Hepatic stellate cell (primary cell): ENCODE measurements at places on chromosomes 4 and X.

DNA sequence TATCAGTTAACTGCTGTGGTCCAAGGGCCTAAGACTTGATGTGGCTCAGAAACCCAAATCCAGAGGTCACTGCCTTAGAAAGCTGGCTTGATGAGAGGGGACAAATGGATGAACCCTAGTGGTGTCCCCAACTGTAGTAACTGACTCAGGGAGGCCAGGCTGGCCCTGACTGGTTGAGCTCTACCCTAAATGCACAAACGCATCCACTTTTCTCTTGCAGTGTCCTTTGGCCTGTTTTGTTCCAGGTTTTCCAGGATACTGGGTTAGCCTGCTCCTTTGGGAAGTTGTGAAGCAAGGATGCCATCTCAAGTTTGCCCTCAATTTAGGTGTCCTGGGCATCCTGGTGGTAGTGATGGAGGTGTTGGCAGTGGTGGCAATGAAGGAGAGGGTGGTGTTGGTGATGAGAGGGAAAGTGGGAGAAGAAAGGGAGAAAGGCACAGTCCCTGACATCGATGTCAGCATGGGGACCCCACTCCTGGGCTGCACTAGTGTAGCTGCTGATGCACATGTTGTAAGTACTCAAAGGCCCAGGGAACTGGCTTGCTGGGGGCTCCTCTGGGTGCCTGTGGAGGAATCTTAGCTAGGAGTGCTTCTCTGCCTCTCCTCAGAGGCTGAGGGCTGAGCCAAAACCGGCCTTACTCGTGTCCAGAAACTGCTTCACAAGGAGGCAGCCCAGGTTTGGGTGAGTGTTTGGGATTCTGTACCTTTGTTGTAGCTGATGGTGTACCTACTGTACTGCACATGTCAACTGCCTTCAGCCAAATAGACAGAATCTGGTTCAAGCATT is 2.9 kb upstream of the HAND2 start:
- no peak for DNase-seq

GRCh38 chr4:76275486-76276124 is 24.1 kb downstream of the FAM47E start:
- DNase-seq, result no peak

DNA sequence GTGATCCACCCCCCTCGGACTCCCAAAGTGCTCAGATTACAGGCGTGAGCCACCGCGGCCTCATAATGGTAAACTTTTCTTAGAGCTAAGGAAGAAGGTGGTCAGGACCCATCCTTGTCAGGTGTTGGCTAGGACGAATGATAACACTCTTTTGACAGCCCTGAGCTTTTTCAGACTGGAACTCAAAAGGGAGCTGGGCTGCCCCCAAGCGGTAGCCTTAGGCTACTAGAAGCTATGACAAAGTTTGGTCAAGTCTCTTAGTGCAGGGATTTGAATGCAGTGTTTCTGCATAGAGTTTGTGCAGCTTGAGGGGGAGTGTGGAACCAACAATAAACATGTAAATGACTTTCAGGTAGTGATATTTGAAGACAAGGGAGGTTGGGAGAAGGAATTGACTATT is 11.8 kb upstream of the HSD17B10 start:
- DNase-seq, result peak; percentile 50

- DNase-seq, result no peak
Measured at GRCh38 chr4:41575207-41575606, 37.2 kb downstream of the LIMCH1 start.

DNA sequence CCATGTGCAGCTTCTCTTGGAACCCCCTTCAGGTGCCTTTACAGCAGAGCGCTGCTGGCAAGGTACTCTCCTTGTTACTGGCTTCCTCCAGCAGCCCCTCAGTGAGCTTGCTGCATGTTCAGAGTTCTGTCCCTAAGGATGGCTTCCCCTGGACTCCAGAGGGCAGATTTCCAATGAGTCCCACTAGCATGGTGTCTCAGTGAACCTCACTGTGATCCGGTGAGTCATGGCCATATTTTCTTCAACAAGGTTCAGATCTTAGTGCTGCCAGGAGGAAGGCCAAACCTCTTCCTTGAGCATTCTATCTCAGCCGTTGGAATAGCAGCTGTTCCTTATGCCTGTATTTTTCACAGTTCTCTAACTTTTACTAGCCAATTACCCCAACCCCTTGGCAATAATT is 98.8 kb downstream of the CASK start:
- DNase-seq, result peak; percentile 22

DNA sequence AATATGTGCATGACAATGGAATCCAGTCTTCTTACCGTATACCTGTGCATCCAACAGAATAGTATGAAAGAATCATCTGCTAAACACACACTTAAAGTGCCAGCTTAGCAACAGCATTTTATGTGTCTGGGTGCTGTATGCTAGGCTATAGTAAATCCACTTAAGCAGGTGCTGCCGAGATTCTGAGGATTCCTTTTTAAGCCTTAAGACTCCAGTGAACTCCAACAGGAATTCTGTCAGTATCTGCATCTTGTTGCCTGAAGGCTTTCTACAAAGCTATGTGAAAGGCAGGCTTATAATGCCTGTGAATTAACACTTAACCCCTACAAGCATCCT is 1076.4 kb upstream of the PABPC4L start:
- no peak for DNase-seq
